ENCODE measurements at places on chromosomes 3 and 15.

DNA sequence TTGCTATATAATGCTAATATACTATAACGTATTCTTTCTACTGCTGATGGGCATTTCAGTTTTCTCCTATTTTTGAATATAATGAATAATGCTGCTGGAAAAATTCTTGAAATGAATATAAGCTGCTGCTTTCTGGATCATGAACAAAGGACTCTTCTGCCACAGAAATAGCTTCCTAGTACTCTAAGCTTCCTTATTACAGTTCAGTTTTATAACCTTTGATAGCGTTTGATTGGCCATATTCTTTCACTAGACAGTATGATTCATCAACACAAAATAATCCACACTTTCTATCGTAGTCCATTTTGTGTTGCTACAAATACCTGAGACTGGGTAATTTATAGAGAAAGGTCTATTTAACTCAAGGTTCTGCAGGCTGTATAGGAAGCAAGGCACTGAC, 16.4 kb upstream of the UBE3A start:
- DNase-seq: no peak

DNA sequence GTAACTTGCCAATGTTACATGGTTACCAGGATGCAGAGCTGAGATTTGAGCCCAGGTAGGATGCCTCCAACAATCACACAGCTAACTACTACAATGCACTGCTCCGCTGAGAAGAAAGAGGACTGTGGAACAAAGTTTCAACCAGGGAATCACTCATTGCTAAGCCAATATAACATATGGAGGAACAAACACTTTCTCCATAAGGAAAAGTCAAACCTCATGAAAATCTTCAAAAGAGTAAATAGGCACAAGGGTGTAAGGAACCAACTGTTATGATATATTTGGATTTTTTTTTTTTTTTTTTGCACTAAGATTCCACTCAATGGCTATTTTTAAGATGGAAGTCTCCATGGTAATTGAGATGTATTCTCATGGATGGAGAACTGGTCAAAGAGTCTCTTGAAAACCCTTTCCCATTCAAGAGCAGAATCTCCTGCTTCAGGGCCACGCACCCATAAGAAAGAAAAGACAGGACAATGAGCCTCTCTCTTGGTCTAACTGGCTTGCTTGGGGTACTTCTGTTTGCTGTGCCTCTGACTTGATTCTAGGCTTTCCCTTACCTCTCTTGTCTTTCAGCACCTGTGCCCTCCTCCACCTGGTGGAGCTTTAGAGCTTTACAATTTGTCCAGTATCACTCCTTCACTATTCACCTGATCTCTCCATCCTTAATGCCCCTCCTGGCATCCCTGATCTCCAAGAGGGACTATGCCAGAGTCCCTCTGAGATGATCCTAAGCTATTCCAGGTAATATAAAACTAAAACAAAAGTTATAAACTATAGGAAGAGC, 252.8 kb downstream of the NTRK3 start:
- DNase-seq: no peak

DNA sequence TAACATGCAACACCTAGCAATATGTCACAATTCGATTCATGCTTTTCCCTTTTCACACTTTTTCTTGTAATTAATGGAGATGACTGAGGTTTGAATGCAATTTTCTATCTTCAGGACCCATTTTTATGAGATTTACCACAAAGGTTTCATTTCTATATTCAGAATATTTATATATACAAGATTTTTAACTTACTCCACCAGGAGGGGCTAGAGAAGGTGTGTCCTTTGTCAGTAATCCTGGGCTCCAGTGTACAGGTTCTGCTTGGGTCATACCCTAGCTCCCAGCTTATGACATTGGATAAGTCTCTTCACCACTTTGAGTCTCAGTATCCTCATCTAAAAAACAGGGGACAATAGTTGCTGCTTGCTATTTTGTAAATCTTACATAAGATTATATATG, 95.7 kb upstream of the SLC24A5 start:
- DNase-seq: no peak

DNA sequence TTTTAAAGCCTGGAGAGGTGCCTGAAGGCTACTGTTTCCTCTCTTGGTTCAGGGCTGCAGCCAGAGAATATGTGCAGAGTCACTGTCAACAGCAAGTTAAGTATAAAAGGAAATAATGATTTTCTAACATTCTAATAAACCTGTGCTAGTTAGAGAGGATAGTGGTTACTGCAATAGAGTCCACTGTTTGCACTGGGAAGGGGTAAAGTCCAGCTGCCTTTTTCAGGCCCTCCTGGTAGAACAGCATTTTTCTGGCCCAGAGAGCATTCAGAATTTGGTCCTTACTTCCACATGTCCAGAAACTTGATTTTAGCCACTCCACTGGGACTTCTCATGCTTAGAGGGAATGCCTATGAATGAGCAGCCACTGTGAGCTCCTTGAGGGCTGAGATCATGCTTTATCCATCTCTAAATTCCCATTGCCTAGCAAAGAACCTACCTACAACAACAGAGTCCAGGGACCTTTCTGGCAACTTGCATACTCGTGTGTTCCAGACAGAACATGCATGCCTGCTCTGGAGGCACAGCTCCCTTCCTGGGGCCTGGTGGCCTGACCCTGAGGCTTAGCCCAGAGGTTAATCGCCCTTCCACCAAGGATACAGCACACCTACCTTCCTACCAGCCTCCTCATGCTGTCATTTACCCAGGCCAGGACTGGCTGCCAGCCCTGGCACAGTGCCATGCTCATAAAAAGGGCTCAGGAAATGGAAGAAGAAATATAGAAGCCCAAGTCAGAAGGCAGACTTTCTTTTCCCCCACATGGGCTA, 50.3 kb upstream of the ATP13A3 start:
- DNase-seq: peak; percentile 80

DNA sequence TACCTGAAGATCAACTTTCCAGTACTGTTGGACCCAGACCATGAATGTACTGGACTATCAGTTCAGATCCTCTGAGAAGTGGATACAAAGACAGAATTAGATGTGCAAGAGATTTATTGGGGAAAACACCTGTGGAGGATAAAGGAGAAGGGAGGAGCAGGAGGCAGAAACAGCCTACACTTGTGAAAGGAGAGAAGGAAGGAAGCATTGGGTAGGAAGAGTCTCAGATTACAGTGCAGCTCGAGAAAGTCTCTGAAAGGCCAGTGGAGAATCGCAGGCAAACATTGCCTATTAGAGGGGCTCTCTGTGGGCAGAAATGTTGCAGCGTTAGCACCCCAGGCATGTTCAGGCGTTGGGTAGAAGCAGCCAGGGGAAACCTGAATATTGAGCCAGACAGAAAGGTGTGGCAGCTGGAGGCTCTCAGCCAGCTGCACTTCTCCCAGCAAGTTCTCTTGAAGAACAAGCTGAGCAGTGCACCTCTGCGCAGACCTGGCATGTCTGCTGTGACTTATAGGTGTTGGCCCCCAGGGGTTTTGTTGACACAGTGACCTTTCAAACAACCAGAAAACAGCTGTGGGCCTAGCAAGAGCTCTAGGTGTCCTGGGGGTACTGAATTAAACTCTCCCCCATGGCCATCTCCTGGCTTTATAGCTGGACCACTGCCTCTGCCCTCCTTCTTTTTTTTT, 7.0 kb downstream of the CHST14 start:
- DNase-seq: no peak

- DNase-seq: no peak
These were observed 119.9 kb upstream of the FEZF2 start for GRCh38 chr3:62493109-62493801.

- no peak for DNase-seq
These were observed 8.4 kb upstream of the SNRPA1 start for GRCh38 chr15:101303408-101303807.

DNA sequence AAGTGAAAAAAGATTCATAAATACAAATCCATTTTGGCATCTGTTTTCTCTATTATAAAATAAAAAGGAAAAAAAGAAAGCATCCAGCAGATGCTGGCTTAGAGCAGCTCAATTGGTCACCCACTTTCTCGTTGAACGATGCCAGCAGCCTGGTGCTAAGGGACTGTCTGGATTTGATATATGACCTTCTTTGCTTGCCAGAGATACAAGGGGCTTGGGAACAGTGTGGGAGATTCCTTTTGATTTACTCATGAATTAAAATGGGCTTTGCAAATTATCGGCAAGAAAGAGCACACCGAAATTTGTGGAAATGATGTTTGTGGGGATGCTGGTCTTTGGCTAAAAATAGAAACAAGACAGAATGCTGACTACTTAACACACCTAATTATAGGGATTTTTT, 210.3 kb upstream of the STT3B start:
- no peak for DNase-seq

- no peak for DNase-seq
These were observed 84.6 kb upstream of the SNRPA1 start for GRCh38 chr15:101379647-101380046.

DNA sequence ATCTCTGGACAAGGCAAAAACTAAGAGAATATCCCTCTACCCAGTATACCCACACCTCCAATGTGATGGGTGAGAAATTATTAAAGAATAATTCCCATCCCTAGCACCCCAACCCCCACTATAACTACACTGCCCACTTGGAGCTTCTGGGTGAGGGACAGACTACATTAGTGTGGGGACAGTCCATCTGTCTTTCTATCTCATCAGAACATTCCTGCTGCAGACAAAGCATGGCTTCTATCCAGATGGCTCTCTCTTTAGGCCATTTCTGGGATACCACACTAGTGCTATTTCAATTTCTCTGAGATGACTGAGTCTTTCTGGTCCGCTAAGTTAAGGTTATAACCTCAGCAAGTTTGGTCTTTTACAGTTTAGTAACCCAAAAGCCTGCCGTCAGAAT, 6.6 kb downstream of the CSNK1G1 start:
- no peak for DNase-seq

DNA sequence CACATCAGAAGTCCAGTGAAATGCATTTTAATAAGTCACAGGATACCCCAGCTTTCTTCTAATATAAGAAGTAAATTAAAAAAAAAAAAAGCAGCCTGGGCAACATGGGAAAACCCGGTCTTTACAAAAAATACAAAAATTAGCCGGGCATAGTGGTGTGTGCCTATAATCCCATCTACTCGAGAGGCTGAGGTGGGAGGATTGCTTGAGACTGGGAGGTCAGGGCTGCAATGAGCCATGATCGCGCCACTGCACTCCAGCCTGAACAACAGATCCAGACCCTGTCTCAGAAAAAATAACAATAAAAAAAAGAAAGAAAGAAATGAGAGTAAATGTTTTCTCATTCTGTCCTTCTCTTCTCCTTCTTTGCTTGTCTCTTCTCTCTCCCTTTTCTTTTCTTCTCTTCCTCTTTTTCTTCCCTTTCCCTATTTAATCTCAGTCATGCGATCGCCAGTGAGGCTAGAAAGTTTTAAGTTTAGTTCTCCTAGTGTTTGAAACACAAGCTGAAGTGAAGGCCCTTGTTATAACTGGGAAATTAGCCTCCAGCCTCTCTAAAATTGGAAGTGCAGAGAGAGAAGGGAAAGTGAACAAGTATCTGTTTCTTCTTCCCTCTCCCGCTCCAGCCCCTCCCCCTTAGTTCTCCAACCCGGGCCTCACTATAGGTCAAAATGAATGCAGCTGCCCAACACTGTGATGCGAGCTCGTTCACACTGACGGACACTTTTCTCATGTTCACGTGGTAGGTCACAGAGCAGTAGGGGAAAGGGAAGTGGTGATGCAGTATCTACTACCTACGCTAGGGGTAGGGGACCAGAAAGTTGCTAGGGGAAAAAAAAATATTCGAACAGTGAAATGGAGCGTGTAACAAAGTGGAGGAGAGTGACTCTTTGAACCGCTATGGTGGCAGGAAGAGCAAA, 23.5 kb upstream of the TSC22D2 start:
- DNase-seq: no peak

- DNase-seq: no peak
These were observed 76.0 kb upstream of the PSMD6 start for GRCh38 chr3:64099316-64099715.

DNA sequence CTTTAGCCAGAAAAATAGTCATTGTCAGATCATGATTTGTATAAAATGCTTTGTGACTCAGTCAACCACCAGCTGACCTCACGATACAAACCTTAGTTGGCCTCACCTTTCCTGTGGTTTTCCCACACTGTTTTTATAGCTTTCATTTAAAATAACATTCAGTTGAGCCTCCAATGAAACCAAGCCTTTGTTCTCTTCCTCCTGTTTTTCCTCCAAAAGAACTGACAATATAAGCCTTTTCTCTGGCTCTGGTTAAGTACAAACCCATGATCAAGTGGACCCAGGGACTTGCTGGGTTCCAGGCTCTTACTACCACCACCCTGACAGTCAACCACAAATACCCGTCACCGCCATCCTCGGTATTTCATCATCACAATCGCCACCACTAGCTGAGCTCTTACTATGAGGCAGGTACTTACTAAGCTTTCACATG, 81.7 kb downstream of the TAMM41 start:
- DNase-seq: no peak

- no peak for DNase-seq
These were observed 130.6 kb downstream of the SMAD6 start for GRCh38 chr15:66832664-66833063.

- no peak for DNase-seq
These were observed 1.8 kb upstream of the MYL3 start for GRCh38 chr3:46865031-46865507.

GRCh38 chr3:64238971-64239667, 13.9 kb upstream of the PRICKLE2 start:
- no peak for DNase-seq

DNA sequence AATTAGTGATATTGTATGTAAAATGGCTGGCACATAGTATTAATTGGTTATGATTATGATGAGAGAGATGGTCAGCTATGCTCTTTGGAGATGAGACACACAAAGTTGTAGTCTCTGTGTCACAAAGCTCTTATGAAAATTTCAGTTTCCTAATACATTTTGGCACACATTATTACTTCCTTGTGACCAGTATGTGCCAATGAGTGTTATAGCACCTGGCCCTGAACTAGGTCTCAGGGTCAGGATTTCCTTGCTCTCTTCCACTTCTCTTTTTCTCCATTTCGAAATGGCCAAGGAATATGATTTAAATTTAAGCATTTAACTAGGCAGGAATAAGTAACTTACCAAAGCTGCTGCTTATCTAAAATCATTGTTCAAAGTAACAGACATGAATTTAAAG, 28.0 kb downstream of the TIPARP start:
- DNase-seq: no peak

DNA sequence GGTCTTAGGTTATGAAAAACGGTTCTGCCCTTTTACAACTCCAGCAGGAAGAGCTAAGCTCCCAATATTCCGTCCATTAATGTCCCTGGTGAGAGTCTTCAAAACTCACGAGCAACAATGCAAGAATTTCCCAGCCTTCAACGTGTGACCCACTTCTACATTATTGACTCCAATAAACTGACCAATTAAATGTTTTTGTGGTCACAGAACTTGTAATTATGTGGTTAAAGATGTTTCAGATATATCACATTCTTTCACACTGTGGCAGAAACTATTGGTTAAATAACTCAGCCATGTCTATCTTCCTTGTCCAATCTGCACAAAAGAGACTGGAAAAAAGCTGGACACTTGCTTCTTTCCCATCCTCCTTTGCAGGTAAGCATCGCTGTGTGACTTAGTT, 286.6 kb upstream of the ADAMTS9 start:
- no peak for DNase-seq

All from NCI-H2029 treated with DMSO at 0.1 percent for 48 hours (cell line).